ENCODE measurements at places on chromosomes 1 and 21.

- peak; percentile 20 for DNase-seq
These were observed 142.6 kb downstream of the ZNF644 start for GRCh38 chr1:90879281-90879680.

DNA sequence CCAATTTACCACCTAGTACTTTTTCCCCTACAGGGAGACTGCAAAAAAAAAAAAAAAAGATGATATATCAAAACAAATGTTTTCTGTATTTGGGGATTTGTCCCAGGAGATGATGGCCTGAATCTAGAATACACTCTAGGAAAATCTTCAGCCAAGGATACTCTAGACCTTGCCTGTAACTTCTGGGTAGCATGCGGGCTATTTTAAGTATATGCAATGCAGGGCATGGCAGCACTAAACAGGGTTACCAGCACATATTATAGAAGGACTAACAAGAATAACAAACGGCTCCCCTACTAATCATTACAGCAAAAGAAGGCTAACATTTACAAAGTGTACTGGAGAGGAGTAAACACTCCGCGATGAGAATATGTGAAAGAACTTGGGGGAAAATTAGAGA lies 109.6 kb downstream of the GPATCH2 start:
- DNase-seq, result no peak

DNA sequence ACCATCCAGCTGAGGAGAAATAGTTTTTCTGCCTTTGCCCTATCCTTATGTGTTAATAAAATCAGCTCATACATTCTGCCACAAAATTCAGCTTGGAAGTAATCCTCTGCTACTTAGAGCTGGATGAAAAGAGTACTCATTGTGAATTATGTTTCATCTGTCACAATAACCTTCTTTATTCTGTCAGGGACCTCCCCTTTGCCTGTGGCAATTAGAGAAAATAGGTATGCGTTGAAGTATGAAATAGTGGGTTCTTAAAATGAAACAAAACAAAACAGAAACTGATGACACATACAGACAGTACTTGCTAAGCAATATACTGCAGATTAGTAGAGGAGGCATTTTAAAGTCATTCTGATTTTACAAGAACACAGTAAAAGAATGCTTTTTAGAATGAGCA lies 578.5 kb downstream of the USP25 start:
- peak; percentile 19 for DNase-seq

DNA sequence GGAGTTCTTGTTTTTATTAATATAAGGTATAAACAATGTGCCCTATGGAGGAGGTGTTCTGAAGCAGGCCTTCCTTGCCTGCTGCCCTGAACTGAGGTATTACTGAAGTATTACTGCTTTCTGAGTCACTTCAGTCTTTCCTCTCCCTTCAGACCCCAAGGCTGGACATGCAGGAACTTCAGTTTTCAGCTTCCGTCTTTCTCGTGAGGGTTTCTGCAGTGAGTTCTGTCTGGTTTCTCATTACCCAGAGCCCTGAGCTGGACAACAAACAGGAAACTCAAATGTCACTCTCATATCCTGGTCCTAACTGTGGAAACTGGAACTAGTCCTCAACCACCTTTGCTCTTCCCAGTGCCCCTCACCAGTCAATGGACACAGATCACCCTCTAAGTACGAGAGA lies 46.8 kb downstream of the ELAVL4 start:
- no peak for DNase-seq
